Stimulated activated CD4-positive, alpha-beta T cell treated with anti-CD3 and anti-CD28 coated beads, Interleukin-1b, Interleukin-23, amount 100 ng/mL, for 24 hours (primary cell): ENCODE measurements at places on chromosomes 1 and 21.

DNA sequence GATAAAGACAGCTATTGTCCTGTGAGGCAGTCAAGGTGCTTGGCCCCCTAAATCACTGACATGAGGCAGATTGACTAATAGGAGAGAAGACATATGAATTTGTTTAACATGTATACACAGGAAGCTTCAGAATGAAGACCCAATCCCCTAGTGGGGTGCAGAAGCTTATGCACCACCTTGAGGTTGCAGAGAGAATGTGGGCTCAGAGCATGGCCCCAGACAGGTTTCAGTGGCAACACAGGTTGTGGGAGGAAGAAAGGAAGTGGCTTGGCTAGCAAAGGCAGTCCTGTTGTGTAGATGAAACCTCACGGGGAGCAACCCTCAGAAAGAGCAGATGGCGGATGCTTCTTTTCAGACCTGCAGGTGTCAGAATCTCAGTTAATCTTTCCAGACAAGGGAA is 37.0 kb upstream of the PARP1 start:
- DNase-seq: peak; percentile 10

- DNase-seq: no peak
These were observed 11.2 kb downstream of the FNBP1L start for GRCh38 chr1:93459126-93459525.

GRCh38 chr1:157842939-157843338 is 1.3 kb upstream of the CD5L start:
- no peak for DNase-seq

GRCh38 chr1:115655306-115655663 is 13.5 kb downstream of the VANGL1 start:
- no peak for DNase-seq

- no peak for DNase-seq
These were observed 23.5 kb downstream of the DNAJC6 start for GRCh38 chr1:65332821-65333220.

GRCh38 chr21:45555557-45556301 is 13.5 kb upstream of the SLC19A1 start:
- DNase-seq: no peak

DNA sequence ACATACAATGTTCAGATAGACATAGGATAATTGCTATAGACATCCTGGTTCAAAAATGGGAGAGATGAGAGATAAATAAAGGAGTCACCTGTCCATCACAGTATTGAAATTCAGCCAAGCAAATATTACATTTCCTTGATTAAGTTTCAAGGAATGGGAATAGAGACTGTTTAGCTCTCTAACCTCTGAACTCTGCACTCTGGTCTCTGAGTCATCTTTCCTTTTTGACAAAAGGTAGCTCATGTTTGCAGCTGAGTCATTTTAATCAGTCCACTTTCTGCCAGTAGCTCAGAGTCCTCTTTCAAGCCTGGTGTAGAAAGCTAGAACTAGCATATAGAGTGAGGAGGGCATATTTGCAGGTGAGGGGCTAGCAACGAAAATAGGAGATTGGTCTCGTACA is 51.4 kb upstream of the GJA8 start:
- DNase-seq: no peak

- no peak for DNase-seq
These were observed 73.8 kb upstream of the MORC3 start for GRCh38 chr21:36246080-36246631.

GRCh38 chr21:40335704-40336103 is 468.5 kb downstream of the PCP4 start:
- no peak for DNase-seq

GRCh38 chr1:6148497-6149241 is 31.5 kb downstream of the CHD5 start:
- peak; percentile 57 for DNase-seq

DNA sequence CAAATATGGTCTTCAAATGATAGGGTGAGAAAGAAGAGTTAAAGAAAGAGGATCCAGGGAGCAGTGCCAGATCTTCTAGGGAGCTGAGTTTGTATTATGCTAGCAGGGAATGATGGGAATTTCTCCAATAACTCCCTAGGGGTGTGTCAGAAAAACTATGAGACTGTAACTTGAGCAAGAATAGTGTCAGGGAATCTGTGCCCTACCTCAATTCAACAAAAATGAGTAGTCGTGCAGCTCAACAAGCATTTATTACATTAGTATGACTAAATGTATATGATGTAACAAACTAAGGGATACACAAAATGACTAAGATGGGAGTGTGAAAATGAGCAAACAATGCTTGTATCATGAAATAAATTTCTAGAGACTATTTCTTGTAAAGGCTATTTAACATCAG is 24.2 kb downstream of the SPAG17 start:
- DNase-seq: no peak

GRCh38 chr1:65176591-65176990 is 28.6 kb downstream of the AK4 start:
- DNase-seq: no peak

DNA sequence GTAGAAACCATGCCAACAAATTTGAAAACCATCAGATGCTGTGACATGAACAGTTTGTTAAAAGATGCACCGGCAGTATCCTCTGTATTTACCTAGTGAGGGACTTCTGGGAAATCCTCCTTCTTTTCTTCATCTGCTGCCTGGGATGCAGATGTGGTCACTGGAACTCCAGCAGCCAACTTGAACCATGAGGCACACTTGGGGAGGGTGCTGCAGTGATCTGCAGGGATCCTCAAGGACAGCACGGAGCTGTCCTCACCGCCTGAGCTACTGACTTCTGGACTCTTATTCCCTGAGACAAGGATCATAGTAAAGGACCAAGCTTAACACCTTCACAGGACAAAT is 19.5 kb upstream of the NID1 start:
- no peak for DNase-seq

DNA sequence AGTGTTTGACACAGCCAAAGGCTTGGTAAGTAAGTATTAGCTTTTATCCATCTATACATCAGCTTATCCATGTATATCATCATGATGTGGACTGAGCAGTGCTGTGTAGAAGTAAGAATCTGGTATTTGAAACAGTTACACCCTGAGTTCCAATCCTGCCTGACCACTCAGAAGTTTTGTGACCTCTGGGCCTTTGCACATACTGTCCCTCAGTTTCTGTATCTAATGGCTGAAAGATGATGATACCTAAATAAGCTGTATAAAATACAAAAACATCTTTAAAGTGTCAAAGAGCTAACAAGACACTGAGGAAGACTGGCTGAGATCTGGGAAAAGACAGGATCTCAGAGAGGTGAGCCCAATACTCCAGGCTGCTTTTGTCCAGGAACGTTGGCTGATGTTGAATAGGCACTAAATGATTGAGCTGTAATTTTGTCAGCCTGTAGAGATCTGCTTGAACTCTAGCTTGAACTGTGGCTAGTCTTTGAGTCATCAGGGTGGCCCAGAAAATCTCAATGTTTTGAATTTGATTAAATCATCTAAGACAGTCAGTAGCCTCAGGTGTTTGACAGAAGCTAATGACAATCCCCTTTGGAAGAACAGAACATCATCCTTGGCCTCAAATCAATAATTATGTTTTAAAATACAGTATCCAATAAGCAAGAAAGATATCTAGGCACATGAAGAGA is 20.2 kb upstream of the OTUD3 start:
- DNase-seq: no peak

- no peak for DNase-seq
These were observed 20.5 kb downstream of the PRXL2B start for GRCh38 chr1:2606881-2607621.

GRCh38 chr1:234933475-234933874 is 195.2 kb downstream of the TOMM20 start:
- DNase-seq: no peak

DNA sequence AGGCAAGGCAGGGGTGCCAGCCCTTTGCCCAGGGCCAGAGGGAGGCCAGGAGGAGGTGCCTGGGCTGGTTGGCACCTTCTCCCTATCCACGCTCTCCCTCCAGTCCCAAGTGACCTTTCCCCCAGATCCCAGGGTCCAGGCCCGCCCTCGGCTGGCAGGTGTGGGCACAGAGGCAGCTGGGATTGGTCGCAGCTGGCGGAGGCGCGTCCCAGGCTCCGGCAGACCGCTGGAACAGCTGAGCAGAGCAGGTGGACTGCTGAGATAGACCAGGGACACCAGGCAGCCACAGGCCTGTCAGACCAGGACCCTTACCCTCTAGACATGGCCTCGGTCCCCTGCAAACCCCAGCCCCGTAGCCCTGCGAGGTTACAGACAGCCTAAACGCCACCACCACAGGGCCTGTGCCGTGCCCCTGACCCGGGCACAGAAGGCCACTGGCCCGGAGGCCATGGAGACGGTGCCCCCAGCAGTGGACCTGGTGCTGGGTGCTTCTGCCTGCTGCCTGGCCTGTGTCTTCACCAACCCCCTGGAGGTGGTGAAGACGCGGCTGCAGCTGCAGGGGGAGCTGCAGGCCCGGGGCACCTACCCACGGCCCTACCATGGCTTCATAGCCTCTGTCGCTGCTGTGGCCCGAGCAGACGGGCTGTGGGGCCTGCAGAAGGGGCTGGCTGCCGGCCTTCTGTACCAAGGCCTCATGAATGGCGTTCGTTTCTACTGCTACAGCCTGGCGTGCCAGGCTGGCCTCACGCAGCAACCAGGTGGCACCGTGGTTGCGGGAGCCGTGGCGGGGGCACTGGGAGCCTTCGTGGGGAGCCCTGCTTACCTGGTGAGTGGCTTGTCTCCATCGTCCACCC is at the start of gene SLC25A34:
Gene SLC25A34 (plus strand): TSS at position 221 of the 854 bp plus-strand sequence. CDS start 228 bp downstream, at position 449.
- DNase-seq: no peak

DNA sequence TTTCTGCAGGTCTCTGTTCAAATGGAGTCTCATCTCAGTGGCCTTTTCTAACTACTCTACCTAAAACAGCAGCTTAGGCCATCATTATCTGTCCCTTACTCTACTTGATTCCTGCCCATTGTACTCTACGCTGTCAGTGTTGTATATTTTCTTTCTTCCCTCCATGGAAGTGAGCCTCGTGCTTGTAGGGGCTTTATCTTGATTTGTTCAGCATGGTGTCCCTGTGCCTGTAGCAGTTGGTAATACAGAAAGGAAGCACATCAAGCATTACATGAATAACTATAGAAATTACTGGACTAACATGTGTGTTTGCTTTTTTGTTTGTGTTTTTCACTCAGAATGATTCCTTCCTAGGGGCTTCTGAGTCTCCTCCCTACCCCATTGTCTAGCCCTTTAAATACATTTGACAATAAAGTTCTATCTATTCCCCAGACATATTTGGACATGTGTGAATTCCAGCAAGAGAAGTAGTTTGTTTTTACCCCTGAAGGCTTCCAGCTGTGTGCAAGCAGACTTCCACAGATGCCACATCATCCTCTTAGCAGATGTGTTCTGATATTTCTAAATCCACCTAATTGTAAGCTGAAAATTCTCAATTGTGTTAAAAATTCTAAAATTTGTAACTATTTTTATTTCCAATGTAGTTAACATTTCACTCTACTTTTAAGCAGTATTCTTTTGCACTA is 40.3 kb downstream of the PRMT2 start:
- no peak for DNase-seq

DNA sequence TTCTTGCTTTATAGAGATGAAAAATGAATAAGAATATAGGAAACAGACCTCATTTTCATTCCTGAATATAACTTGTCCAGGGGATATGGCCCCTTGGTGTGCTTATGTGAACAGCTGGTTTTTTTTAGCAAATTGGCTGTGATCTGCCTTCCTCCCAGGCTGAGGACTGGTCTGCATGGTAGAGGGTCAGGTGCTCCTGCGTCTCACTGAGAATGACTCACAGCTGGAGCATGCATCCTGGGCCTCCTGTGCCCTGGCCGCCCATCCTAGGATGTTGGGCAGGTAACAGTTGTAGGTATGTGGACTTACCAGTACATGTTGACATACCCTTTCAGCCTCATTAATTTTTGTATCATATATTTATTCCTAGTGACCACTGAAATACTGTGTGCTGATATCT is 29.8 kb downstream of the AGT start:
- DNase-seq: no peak

DNA sequence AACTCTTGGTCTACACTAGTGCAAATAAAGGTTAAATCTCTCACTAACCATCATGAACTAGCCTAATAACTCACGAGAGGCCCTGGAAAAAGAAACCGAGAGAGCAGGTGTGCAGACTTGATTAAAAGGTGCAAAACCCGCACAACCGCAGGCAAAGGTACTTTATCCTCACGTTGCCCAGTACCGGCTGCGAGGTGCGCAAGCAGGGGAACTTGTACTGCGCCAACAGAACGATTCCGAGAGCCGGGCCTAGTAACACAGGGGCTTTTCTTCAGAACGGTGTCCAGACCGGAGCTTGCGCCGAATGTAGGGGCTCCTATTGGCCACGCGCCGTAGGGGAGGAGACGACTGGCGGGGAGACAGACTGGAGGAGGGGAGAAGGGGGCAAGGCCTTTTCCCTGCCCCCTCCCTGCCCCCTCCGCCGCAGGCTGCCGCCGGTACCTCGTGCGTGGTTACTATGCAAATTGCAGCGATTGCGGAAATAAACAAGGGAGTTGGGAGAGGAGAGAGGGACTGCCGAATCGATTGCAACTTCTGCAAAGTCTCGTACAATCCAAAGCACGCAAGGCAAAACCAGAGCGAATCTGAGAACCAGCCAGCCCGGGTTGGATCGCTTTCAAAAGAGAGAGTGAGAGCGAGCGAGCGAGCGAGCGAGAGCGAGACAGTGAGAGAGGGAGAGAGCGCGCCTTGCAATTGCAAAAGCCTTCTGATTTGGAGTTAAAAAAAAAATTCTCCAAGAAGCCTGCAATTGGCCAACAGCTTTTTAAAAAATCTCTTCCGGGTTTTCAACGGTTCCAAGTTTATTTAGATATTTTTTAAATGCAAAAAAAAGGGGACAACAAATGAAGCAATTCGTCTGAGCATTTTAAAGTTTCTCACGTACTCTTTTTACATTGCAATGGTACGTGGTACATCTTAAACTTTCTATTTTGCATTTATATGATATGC is 5.4 kb upstream of the NFIA start:
- peak; percentile 47 for DNase-seq

- DNase-seq: no peak
These were observed at the start of gene PRDX6 for GRCh38 chr1:173477286-173478093. TSS of gene PRDX6 (plus strand) at chr1:173477335. CDS start at chr1:173477398, 63 bp downstream.

DNA sequence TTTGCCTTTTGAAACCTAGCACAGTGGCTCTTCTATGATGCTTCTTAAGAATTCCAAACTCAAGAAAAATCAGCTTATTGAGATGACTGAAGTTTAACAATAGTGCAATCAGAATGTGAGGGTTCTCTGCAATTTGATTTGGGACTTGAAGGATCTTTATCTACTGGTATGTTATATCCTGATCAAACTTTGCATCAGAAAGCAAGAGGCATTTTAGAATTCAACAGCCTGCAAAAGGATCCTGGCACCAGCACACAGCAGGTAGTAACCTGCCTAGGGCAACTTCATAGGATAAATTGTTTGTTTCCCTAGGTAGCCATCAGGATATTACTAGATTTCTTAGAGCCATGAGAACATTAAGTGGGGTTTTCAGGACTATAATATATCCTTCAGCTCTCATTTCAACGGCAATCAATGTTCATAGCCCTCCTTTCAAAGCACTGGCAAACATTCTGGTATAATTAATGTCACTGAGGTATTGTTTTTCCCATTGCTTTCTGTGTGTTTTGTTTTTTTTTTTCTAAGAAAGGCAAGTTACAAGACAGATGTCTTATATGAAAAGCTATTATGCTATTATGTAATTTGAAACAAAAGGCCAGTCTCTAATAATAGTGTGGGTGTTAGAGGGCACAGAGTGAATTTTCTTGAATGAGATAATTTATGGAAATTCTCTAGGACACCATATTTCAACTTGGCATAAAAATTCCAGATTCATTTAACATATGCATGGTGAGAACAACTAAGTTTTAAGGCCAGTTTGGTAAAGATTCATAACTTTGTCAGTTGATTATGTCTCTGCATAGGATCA is 34.5 kb downstream of the NTNG1 start:
- DNase-seq: no peak
